ENCODE measurements at places on chromosomes 16 and 17. TPM values are rescaled to one million over a fixed set of nuclear protein-coding genes. Genes with fewer than 3 reads are reported as not detected.
A peak's percentile ranks its signal among the peaks of the same experiment; 100 is the strongest.

DNA sequence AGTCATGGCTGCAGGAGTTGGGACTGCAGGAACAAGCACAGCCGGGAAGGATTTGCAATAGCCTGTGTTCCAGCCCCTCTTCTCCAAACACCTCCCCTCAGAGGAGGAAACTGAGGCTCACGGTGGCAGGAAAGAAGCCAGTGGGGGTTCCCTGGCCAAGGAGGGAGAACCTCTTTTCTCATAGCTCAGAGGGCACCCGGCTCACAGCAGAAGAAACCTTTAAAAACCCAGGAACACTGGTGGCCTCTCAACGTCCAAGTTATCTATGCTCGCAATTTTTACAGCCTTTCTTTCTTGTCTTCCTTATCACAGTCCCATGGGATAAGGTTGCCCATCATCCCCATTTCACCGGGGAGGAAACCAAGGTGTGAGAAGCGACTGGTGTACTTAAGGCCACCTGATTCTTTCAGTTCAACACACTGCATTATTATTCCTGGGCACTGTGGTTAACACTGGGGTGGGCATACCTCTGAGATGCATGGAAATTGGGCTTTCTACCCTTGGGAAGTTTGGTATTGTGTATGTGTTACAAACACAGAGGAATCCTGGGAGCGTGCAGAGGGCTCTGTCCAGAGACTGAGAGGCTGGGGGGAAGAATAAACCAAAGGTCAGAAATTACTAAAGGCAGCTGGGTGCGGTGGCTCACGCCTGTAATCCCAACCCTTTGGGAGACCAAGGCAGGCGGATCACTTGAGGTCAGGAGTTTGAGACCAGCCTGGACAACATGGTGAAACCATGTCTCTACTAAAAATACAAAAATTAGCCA, 791 bp upstream of the ZNF629 start:
- peak overlapping the region; percentile 86 for H3K4me3 ChIP-seq
- no peaks in the 10 kb centered on the region for H3K27me3 ChIP-seq
- DNase-seq = no peak

GRCh38 chr17:13419676-13420075, 182.1 kb downstream of the HS3ST3A1 start:
- H3K27ac ChIP-seq = no peak overlapping the region
- H3K36me3 ChIP-seq = no peaks in the 10 kb centered on the region
- no peak for DNase-seq
- H3K27me3 ChIP-seq = no peaks in the 10 kb centered on the region
- no peak overlapping the region for H3K4me3 ChIP-seq
- H3K4me1 ChIP-seq = peaks cover 20% of the 10 kb centered on the region

DNA sequence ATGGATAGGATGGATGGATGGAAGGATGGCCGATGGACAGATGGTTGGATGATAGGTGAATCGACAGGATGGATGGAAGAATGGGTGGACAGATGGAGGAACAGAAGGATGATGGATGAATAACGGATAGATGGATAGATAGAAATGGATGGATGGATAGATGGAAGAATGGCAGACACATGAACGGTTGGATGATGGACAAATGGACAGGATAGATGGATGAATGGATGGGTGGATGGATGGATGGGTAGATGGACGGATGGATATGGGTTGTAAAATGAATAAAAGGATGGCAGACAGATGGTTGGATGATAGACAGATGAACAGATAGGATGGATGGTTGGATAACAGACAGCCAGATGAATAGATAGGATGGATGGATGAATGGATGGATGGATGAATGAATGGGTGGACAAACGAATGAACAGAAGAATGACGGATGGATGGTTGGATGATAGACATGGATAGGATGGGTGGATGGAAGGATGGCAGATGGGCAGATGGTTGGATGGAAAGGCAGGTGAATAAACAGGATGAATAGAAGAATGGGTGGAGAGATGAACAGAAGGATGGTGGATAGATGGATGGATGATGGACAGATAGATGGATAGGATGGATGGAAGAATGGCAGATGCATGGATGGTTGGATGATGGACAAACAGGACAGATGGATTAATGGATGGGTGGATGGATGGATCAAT, 55.9 kb downstream of the DYNLRB2 start:
- H3K27ac ChIP-seq = peak overlapping the region; percentile 1
- H3K36me3 ChIP-seq = no peaks in the 10 kb centered on the region
- no peak for DNase-seq
- H3K4me1 ChIP-seq = no peaks in the 10 kb centered on the region

DNA sequence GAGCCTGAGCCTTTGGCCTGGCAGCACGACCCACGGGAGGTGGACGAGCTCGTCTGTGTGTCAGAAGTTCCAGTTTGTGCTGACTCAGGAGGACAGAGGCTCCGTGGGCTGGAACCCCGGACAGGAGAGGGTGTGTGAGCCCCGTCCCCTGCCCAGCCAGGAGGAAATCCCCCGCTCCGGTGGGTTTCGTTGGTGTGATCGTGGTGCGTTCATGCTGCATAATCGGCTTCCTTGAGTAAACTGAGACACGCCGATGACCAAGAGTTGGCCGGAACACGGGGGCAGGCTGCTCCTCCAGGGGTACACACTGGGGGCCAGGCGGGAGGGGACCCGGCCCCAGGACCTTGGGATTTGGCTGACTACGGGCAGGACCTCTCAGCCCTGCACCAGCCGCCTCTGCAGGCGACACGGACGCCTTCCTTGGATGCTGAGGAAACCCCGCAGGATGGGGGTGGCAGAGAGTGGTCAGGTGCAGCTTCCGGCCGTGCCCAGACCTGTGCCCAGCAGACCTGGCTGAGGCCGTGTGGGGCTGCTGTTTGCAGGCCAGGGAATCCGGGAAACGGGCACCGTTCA, 8.5 kb downstream of the METRNL start:
- no peaks in the 10 kb centered on the region for H3K27me3 ChIP-seq
- H3K27ac ChIP-seq = no peak overlapping the region
- no peak overlapping the region for H3K4me3 ChIP-seq
- peaks cover 45% of the 10 kb centered on the region for H3K4me1 ChIP-seq
- DNase-seq = no peak

Gene PRM1
- total RNA-seq = not detected

Gene NGFR
- total RNA-seq = 1.7 TPM
